Foreskin melanocyte (primary cell): ENCODE measurements at places on chromosomes 12 and 14.

DNA sequence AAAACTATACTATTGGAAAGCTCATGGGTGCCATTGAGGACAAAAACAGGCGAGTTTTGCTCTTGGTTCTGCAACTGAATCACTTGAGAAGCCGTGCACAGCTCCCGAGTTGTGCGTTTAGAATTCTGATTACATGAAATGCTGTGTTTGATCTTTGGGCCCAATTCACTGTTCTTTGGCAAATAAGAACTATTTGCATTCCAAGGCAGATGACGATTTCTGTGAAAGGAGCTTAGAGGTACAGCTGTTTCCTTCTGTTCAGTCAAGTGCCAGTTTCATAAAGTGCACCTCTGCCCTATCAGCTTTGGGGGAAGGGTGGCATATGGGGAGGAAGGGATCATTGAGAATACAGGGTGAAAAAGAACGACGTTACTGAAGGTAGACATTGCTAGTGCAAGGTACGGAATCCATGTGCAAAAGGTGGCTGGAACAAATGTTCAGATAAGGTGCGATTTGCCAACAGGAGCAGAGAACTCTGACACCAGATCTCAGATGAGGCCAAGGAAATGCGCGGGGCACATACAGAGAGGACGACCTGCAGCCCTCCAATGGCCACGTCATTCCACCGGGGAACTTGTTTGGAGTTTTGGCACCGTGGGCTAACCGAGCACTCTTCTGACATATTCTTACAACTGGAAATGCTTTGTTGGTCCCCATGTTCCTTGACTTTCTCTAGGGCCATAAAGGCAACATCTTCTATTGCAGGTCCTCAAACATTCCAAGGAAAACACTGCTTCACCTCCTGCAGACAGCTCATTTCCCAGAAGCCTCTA lies 30.1 kb downstream of the TCHP start:
- DNase-seq = no peak

- no peak for DNase-seq
Observed at GRCh38 chr12:13452955-13453570, 256.5 kb downstream of the EMP1 start.

- peak; percentile 69 for DNase-seq
Observed at GRCh38 chr14:33950320-33951182, at the start of gene EGLN3. TSS of gene EGLN3 (minus strand) at chr14:33951074. CDS start at chr14:33950752, 322 bp downstream.

DNA sequence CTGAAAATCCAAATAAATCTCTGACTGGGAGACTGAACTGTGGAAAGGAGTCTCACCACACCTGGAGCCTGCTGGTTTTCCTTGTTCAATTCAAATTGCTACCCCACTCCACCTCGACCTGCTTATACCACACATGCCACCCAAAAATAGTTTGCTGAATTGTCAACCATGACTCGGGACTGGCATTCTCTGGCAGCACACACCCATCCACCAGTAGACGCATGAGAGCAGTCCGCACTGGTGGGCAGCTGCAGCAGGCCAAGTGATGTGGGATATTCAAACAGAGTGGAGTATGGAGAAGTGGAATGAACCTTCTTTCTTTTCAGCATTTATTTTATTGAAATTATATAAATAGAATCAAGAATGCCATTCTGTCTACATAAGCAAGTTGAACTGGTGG lies 38.7 kb upstream of the SYCP3 start:
- no peak for DNase-seq

DNA sequence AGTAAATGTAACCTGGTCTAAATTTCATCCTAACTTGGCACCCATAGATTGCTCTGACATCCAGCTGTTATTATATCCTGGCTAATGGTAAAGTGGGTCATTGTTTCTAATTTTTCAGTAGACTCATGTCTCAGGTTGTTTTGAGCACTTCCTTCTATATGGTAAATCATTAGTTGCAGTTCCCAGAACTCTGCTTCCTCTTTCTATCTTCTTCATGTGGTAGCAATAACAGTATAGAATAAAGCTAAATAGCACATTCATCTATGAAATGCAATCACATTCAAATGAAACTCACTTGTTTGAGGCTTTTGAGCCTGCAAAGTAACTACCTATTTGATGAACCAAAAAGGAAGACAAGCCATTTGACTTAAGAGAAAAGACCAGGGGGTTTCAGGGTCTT lies 65.1 kb upstream of the GZMB start:
- DNase-seq = no peak

- DNase-seq = no peak
Observed at GRCh38 chr12:77214136-77214535, 148.8 kb upstream of the E2F7 start.

DNA sequence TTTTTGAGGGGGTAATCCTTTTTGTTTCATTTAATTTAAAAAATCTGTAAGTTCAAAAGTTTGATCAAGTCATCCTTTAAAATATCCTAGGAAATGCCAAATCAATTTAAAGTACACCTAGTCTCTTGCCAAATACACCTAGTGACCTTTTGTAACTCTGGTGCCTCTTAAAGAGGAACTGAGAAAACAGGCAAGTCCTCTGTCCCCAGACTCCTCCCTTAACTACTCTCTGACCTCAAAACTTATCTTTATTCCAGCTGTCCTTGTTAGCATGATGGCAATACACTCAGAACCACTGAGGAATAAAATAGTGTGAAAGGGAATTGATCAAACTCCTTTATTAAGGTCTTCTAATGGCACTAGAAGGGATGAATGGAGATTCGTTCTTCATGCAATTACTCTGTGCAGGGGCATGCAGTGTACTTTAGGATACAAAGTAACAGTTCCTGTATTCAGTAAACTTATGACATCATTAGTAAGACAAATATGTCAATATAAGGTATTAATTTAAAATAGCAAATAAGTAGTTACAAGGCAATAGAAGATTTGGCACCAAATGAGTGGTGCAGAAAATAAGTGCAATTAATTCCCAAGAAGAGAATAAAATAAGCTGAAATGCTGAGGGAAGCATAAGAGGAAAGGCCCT lies 3.3 kb downstream of the FAR2 start:
- DNase-seq = no peak

DNA sequence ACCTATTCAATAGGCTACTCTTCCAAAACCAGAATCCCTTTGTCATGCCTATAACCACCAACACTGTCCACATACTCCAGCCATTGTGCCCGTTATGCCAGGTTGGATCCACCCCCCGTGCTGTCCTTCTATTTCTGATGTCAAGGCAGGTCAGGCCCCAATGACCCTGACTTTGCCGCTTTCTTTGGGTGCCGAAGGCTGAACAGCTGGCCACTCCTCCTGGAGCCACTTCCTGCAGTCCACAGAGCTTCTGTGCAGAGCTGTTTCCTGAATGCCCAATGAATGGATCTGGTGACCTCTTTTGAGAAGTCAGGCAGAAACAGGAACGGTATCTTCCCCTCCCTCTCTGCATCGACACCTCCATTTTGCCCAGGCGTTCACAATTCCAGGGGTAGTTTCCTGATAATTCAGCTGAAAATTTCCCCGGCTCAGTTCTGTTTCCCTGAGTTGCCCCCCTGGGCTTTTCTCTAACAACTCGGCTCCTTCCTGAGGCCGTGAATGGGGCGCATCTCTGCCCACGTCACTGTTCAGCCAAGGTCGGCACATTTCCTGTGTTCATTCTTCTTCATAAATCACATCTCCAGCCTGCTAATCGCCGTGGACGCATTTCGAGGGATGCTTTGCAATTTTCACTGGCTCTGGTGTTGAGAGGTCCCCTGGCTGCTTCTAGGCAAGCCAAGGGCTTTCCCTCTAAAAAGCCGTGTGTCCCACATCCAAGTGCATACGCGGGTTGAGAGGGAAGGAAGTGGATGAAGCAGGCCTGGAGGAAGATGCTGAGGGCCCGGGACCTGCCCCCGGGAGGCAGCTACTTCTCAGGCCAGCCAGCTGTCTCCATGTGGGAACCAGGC lies 86.5 kb downstream of the PAPOLA start:
- DNase-seq = no peak

GRCh38 chr14:81169711-81170103 lies 51.1 kb downstream of the GTF2A1 start:
- no peak for DNase-seq

GRCh38 chr12:38890102-38890855 lies 15.1 kb downstream of the CPNE8 start:
- DNase-seq = no peak

DNA sequence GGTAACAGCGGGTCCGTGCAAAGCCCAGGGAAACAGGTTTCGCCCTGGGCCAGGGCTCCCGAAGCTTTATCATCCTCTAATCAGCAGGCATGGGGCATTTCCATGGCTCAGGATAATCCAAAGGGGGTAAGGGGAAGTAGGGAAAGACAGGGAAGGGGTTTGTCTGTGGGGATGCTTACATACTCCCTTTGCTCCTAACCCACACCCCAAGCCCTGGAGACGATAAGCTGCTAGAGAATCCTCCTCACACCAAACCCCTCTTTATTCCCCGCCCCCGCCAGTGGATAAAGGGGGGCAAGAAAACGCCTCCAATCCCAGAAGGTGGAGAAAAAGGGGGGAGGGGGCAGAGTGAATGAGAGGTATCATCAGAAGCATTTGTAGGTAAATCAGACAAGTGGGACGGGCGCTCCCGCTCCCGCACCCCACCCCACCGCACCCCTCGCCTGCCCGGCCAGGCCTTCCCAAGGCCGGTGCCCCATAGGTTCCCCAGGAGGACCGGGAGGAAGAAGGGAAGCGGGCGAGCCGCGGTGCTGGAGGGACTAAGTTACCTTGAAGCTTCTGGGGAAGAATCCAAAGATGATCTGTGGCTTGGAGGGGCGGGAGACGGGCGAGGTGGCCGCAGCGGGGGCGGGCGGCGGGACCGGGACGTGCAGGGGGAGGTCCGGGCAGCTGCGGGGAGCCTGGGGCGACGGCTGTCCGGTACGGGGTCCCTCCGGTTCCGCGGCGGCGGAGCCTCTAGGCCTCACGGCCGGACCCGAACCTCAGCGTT lies 762 bp downstream of the PPP2R5E start:
- no peak for DNase-seq

- DNase-seq = no peak
Observed at GRCh38 chr14:68718023-68718990, 74.6 kb downstream of the ZFP36L1 start.

GRCh38 chr12:92108651-92109050 lies 37.0 kb downstream of the BTG1 start:
- DNase-seq = no peak

- DNase-seq = no peak
Observed at GRCh38 chr12:22088886-22089285, 42.9 kb downstream of the CMAS start.

DNA sequence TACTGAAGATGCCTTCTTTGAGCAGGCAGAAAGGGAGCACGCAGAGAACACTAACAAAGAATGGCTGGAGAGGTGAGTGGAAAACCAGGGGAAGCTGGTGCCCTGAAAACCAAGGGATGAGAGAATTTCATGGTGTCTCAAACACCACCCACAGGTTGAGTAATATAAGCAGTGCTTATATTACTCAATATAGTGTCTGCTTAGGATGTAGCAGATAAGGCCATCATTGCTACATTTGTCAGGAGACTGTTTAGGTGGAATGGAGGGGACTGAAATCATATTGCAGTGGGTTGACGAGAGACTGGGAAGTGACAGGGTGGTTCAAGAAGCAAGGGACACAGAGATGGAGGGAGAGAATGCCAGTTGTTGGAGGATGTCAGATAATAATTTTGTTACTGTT lies 20.6 kb downstream of the PKP2 start:
- DNase-seq = no peak
